Activated T-cell treated with anti-CD3 and anti-CD28 coated beads, Interleukin-2, amount 50 U/mL, for 72 hours (primary cell): ENCODE measurements at places on chromosomes 16 and 17. TPM values are rescaled to one million over a fixed set of nuclear protein-coding genes. Genes with fewer than 3 reads are reported as not detected.

- no peak for DNase-seq
These were observed 154.4 kb downstream of the FOXL1 start for GRCh38 chr16:86732621-86733295.

GRCh38 chr17:83084621-83085056, 5.2 kb downstream of the METRNL start:
- DNase-seq, result no peak

GRCh38 chr16:4767872-4768548, 1.0 kb upstream of the ZNF500 start:
- DNase-seq, result peak; percentile 18

GRCh38 chr17:70552230-70552981, 383.1 kb downstream of the KCNJ2 start:
- no peak for DNase-seq

GRCh38 chr16:4837733-4838501, 9.2 kb downstream of the GLYR1 start:
- DNase-seq, result no peak

DNA sequence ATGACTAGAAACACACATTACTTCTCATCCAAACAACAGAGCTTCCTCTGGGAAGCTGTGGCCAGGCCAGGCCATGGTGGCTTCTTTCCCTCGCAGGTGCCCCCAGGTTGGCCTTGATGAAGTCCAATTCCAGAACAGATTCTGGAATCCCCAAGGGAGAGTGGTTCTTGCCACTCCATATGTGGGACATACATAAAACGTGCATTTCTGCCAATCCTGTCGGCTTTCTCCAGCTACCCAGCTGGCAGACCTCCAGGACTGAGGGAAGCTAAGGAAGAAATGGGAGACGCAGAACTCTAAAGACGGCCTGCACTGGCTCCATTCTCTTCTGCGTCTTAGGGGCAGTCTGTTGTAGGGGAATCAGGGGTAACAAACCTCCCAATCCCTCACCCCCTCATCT, 219.2 kb upstream of the CDH5 start:
- no peak for DNase-seq

- DNase-seq, result no peak
These were observed 15.5 kb downstream of the LLGL2 start for GRCh38 chr17:75540923-75541503.

DNA sequence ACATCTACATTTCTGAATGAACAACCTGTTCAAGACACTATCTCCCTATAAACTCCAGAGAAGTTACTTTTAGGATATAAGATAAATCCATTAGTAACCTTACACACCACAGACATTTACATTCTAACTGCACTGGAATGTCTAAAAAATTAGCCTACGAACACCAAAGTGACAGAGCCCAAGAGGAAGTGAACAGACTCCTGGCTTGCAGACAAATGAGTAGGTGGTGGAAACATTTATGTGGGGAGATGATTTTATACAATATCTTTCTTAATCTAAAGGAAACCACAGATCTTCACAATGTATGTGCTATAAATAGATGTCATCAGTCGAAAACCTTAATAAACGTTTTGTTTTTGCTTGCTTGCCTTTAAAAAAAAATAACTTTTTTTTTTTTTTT, 18.8 kb downstream of the ZNF652 start:
- DNase-seq, result no peak

DNA sequence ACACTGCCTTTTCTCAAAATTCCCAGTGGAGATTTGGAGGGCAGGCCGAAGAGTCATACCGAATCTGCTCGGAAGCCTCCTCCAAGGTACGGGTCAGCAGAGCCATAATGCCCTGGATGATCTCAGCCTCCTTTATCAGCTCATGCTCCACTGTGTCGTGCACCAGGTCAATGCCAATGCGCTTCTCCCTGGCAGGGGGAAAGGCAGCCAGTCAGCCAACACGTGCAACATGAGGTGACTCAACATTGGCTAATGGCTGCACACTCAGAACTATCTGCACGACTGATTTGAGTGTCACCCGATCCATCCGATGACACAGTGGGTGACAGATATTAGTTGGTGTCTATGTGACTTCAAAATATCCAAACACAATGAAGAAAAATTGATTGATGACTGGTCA, 15.8 kb downstream of the TEKT1 start:
- no peak for DNase-seq

DNA sequence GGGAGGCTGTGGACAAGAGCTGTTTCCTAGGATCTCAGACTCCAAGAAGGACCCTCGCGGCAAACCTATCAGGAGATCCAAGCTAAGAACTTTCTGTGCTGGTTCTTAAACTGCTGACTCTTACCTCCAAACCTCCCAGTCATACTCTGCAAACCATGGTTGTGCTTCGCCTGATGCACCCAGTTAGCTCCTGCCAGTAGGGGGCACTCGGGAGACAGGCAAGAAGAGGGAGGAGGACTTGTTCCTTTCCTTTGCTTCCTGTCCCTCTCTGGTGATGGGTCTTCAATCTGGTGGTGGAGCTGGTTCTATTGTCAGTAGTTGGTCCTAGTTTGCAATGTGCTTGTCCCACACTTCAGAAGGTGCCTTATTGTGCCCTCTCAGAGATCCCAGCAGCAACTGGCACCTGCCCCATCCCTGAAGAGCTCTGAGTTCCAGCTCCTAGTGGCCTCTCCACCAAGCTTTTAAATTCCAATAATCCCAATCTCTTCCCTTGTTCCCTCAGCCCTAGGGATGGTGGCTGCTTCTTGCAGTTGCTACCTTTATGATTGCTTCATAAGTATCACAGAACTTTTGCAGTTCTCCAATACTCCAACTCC, 113.5 kb upstream of the RPL38 start:
- DNase-seq, result peak; percentile 72

DNA sequence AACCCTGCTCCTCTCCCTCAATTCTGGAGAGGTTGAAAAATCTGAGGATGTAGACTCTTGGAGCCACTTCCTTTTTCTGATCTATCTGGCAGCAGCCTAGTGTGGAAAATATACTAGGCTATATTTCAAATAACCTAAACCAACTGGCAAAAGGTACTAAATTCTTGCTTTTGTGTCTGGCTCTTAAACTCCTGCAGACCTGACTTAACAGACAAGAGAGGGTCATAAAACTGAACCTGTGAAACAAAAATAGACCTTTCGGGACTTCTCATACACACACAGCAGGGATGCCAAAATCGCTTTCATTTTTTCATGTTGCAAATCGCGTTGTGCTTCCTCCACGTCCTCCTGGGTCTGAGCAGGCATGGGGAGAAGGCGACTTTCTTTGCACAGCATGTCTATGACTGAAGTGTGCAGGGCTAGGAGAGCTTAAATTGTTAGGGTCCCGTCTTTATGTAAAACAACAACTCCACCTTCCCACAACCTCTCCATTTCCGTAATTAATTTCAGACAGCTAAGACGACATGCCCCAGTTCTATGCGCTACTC, 520.7 kb upstream of the PSMD7 start:
- DNase-seq, result no peak

- no peak for DNase-seq
These were observed 1.3 kb downstream of the MKS1 start for GRCh38 chr17:58217766-58218165.

GRCh38 chr16:58535100-58535499, 19.8 kb downstream of the SETD6 start:
- no peak for DNase-seq

GRCh38 chr17:73424571-73424970, 112.8 kb upstream of the CDC42EP4 start:
- no peak for DNase-seq

GRCh38 chr17:15935891-15936290, 9.0 kb upstream of the ADORA2B start:
- DNase-seq, result no peak

GRCh38 chr17:3497101-3497500, 21.3 kb downstream of the ASPA start:
- DNase-seq, result no peak

GRCh38 chr17:72822358-72823023, 270.0 kb downstream of the SLC39A11 start:
- DNase-seq, result no peak

- peak; percentile 61 for DNase-seq
These were observed 10.8 kb downstream of the SMTNL2 start for GRCh38 chr17:4594931-4595684.

DNA sequence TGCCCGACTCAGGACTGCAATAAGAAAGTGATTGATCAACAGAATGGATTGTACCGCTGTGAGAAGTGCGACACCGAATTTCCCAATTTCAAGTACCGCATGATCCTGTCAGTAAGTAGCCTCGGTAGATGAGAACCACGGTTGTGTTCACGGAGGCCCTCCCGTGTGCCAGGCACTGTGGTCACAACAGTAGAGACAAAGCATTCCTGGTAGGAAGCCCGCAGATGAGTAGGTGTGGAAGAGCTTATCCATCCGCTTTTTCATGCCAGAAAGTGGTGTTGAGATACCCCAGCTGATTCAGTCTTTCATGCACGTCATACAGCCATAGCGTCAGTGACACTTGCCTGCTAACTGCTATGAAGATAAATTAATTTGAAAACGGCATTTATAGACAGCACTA, 58.9 kb downstream of the RPA1 start:
- DNase-seq, result no peak

Gene OR3A3
- total RNA-seq, result not detected

Gene HBM
- total RNA-seq, result not detected

Gene KIF18B
- 33.0 TPM for total RNA-seq

Gene EME1
- total RNA-seq, result 43.1 TPM

Gene GPRC5C
- total RNA-seq, result 1.3 TPM
